ENCODE measurements at places on chromosomes 12 and 14. TPM values are rescaled to one million over a fixed set of nuclear protein-coding genes. Genes with fewer than 3 reads are reported as not detected.

Gene RNF212B
- not detected for total RNA-seq

Gene POLE2
- total RNA-seq = 9.8 TPM

Gene BMP4
- 17.0 TPM for total RNA-seq

Gene TSPAN19
- not detected for total RNA-seq

Gene RFLNA
- total RNA-seq = 11.4 TPM

Gene LHX5
- total RNA-seq = not detected

Gene PZP
- 0.80 TPM for total RNA-seq

Gene ZNF10
- total RNA-seq = 13.4 TPM

Gene PSMC6
- total RNA-seq = 106 TPM

Gene HOXC12
- total RNA-seq = not detected

Gene OAS2
- 9.5 TPM for total RNA-seq

Gene PSMA3
- total RNA-seq = 113 TPM

Gene SMOC1
- total RNA-seq = 32.6 TPM

Gene PRICKLE1
- 6.4 TPM for total RNA-seq

Gene SLC17A8
- total RNA-seq = not detected

Gene PPP2R5C
- total RNA-seq = 102 TPM

Gene PTHLH
- total RNA-seq = 2.9 TPM

Gene VDR
- total RNA-seq = 16.1 TPM

Gene TMEM132C
- total RNA-seq = 15.7 TPM

Gene ASB8
- 30.6 TPM for total RNA-seq

Gene GPR84
- 0.44 TPM for total RNA-seq

Gene TGFB3
- total RNA-seq = 24.0 TPM

Gene ACOT4
- total RNA-seq = 2.8 TPM

Gene KRT73
- not detected for total RNA-seq

Gene TAS2R8
- not detected for total RNA-seq

Gene PRH2
- not detected for total RNA-seq

Gene SLC39A2
- 0.59 TPM for total RNA-seq

Gene DCN
- 1,081 TPM for total RNA-seq

Gene ART4
- total RNA-seq = 0.48 TPM

Gene TAMALIN
- 27.2 TPM for total RNA-seq

Gene DACT1
- total RNA-seq = 5.0 TPM

Gene ANHX
- total RNA-seq = not detected

Gene SCNN1A
- total RNA-seq = 175 TPM

Gene PPP1R36
- 3.4 TPM for total RNA-seq

Gene DPY19L2
- total RNA-seq = 22.4 TPM

Gene TAS2R13
- 3.5 TPM for total RNA-seq

Gene IFT43
- 21.4 TPM for total RNA-seq

Gene TSPAN9
- total RNA-seq = 16.8 TPM

Gene DLK1
- total RNA-seq = 5.2 TPM

Gene BDKRB1
- total RNA-seq = not detected

Gene CIROP
- total RNA-seq = not detected

Gene FBLN5
- total RNA-seq = 171 TPM

Gene MYBPC1
- total RNA-seq = 0.64 TPM

Gene NGB
- total RNA-seq = not detected

All from breast epithelium (tissue), 4 donors.